ENCODE measurements at places on chromosomes 1 and 21.

- DNase-seq, result no peak
Measured at GRCh38 chr1:81760477-81761097, 40.1 kb upstream of the ADGRL2 start.

DNA sequence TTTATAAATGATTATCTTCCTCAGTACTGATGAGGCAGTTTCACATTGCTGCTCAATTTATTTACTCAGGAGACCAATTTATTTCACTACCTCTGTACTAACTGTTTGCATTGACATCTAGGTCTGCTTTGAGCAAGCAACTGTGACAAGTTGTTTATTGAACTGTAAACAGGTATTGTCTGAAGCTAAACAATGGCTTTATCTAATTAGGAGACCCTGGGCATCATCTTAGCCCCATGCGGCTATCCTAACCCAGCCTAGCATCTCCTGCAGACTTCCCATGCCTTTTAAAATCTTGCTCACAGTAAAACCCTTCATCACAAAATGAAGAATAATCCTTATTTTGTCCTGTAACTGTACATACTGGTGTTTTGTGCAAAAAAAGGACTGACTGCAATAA, 348.2 kb downstream of the RWDD3 start:
- DNase-seq, result no peak

DNA sequence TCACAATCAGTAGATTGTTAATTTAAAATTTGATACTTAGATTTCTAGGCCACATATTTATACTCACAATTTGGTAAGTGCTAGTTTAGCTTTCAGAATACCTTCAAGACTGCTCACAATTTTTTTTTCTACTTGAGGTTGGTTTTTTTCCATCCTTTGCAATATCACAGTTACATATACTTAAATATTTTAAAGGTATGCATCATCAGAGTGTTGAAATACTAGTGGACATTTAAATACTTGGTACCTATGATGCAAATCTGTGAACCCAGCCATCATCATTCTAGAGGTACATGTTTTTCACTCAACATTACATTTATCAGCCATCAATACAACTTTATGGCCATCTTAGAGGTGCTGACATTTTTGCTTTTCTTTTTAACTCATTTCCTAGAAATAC, 6.2 kb upstream of the LRRC40 start:
- DNase-seq, result no peak

GRCh38 chr1:7705908-7706216, 65.2 kb upstream of the VAMP3 start:
- DNase-seq, result no peak

GRCh38 chr1:8097077-8097799, 71.1 kb upstream of the ERRFI1 start:
- DNase-seq, result no peak

DNA sequence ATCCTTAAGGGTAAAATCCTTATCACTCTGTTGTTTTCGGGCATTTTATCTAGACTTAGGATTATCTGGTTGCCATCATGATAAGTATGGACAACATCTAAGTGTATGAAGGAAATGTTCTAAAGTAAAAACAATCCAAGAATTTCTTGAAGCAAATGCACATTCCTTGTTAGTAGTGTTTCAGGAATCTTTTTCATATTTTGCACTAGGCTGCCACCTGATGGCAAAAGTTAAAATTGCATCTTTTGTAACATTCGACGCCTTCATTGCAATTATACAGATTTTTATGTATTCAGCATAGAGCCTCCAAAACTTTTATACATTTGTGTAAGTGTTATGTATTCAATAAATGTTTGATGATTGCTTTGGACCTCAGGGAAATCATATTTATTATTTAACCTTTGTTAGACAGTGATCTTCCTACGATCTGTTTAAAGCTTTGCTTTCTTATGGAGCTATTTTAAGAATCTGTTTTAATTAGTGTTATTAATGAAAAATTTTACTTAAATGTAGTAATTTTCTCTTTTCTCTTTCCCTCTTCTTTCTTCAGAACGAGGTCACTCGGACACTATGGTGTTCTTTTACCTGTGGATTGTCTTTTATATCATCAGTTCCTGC, 49.4 kb upstream of the KIAA1614 start:
- DNase-seq, result no peak

DNA sequence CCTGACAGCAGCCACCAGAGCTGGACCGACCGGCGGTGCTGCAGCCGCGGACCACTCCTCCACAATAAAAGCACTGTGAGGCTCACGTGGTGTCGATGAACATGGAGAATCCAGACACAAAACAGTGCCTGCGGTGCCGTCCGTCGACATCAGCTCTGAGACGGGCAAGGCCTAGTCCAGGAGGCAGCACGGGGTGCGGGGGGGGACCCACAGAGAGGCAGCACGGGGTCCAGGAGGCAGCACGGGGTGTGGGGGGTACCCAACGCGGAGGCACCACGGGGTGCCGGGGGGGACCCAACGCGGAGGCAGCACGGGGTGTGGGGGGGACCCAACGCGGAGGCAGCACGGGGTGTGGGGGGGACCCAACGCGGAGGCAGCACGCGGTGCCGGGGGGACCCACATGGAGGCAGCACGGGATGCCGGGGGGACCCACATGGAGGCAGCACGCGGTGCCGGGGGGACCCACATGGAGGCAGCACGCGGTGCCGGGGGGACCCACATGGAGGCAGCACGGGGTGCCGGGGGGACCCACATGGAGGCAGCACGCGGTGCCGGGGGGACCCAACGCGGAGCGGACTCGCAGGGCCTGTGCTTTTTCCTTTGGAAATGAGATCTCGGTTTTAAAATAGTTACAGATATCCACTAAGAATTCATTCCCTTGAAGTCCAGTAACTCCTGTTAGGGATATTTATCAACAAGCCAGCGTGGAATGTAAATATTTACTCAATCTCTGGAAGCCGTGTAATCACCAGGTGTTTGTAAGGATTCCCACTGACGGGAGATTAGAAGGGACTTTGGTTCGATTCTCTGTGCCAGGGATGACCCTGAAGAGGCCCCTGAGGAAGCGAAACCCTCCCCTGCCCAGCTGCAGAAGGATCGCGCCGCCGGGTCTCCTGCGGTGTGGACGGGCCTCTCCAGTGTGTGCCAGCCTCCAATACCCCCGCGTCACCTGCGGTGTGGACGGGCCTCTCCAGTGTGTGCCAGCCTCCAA, 52.1 kb downstream of the COL6A1 start:
- no peak for DNase-seq

- no peak for DNase-seq
Measured at GRCh38 chr1:228286505-228287417, 78.9 kb downstream of the OBSCN start.

DNA sequence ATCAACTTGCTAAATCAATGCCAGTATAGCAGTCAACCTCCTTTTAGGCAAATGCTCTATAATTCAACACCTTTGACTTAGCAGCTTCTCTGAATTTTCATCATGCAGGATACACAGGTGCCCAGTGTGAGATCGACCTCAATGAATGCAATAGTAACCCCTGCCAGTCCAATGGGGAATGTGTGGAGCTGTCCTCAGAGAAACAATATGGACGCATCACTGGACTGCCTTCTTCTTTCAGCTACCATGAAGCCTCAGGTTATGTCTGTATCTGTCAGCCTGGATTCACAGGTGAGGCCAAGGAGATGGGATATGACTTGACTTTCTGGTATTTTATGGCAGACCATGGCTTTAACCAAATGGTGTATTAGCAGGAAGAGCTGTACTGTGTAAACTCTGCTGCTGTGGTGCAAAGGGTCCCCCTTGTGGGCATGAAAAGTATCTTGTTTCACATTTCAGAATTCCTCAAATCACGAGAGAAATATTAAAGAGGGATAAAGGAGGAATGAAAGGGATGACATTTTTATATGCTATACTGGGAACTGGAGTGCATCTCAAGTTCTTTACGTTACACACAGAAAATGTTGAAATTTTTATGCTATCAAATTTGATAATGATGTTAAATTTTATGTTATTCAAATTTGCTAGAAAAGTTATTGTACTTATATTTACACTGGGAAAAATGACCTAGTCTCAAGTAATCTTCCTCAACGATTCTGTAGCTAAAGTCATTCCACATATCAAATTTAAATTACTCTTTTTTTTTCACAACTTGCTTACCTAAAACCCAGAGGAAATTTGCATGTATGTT, 88.9 kb downstream of the CRB1 start:
- DNase-seq, result no peak

GRCh38 chr1:155983191-155984024, 5.1 kb upstream of the ARHGEF2 start:
- DNase-seq, result no peak

DNA sequence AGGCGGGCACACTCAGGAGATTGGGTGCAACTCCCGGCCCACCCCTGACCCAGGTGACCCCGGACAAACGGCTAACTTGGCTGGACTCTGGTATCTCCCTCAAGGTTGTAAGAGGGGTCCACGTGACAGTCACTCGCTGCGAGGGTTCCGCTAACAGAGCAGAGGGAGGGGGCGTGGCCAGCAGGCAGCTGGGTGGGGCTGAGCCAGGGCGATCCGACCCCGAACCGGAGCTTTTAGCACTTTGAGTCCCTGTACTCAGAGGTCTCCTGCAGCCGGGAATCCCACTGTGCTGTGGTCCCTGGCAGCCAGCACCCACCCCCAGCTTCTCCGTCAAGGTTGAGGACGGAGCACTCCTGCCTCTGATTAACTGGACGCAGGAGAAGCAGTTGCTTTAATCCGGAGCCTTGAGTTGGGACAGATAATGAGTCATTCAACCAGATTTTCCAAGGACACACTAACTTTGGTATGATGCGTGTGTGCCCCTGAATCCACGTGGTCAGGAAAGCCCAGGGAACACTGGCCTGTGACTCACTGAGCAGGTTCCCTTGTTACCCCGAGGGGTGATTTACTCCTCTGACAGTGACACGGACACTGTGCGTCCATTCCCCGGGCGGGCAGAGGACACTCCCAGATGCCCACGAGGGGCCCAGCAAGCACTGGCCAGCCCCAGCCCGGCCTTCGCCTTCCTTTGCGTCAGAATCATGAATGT, 16.8 kb downstream of the TRPM2 start:
- DNase-seq, result no peak

GRCh38 chr1:17440074-17440826, 773 bp upstream of the RCC2 start:
- no peak for DNase-seq

GRCh38 chr1:175742790-175743459, 470 bp downstream of the TNR start:
- no peak for DNase-seq

DNA sequence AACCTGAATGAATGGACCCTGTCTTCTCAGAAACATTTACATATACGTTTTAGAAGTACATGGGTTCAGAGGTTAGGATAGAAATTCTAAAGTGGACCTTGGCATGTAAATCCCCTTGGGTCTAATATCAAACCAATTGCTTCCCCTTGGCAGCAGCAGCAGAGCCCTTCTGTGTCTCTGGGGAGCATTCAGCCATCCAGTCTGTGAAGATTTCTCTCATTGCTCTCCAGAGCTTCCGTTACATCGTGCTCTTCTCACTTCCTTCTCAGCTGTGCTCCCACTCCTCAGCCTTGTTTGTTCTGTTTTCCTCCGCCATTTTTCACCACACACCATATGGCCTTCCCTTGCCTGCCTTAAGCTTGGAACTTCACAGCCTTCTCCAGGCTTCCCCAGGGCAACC, 61.5 kb upstream of the ATP1B1 start:
- no peak for DNase-seq

DNA sequence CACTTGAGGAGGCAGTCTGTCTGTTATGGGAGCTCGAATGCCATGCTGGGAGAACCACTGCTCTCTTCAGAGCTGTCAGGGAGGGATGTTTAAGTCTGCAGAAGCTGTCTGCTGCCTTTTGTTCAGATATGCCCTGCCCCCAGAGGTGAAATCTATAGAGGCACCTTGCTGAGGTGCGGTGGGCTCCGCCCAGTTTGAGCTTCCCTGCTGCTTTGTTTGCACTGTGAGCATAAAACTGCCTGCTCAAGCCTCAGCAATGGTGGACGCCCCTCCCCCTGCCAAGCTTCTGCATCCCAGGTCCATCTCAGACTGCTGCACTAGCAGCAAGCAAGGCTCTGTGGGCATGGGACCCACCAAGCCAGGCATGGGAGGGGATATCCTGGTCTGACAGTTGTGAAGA, 247.5 kb downstream of the LMX1A start:
- no peak for DNase-seq

GRCh38 chr1:42964044-42964812, 5.6 kb upstream of the SLC2A1 start:
- no peak for DNase-seq

DNA sequence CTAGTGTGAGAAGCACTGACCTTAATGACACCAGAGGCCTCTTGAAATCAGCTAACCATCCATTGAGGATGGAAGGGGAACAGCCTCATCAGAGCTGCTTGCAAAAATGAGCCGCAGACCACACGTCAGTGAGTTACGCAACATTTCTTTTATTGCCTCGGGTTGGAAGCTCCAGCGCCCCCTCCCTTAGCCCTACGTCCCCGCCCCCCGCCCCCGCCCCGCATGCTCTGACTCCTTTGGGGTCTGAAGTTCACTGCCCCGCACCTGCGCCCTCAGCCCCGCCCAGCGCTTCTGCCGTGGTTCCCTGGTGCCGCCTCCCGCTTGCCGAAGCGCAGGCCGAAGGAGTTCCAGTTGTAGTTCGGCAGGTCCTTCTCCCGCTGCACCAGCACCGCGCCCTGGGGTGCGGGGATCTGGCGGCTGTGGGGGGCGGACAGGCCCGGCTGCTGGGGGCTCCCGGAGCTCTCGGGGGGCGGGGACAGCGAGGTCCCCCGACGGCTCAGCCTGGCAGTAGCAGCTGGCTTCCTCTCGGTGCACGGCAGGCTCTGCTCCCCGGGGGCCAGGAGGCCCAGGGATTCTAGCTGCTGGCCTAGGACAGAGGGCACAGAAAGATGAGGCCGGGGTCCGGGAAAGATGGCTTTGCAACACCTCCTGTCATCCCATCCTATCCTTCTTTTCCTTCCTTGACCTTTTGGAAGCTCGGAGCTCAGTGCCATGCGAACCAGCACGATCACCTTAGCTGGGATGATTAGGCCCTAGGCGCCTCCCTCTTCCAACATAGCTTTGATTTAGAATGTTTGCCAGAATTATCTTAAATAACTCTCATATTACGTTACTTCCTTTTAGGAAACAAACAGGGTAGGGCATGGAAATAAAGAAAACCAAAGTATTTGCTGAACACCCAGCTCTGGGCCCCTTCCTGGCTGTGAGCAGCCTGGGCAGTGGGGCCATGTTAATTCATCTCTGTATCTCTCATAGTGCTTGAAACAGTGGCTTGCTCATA, 5.8 kb downstream of the KISS1 start:
- DNase-seq, result no peak

- no peak for DNase-seq
Measured at GRCh38 chr1:217721692-217722091, 90.5 kb downstream of the SPATA17 start.

GRCh38 chr1:54290506-54291184, 90.7 kb downstream of the MRPL37 start:
- DNase-seq, result no peak

- no peak for DNase-seq
Measured at GRCh38 chr1:98205291-98206017, 284.6 kb upstream of the DPYD start.

GRCh38 chr1:196148367-196148970, 459.8 kb downstream of the KCNT2 start:
- DNase-seq, result no peak

Data from stimulated activated CD4-positive, alpha-beta T cell treated with anti-CD3 and anti-CD28 coated beads, Interleukin-1b, Interleukin-23, amount 100 ng/mL, for 1 hour (primary cell).